ENCODE measurements at places on chromosomes 5 and 9.
A peak's percentile ranks its signal among the peaks of the same experiment; 100 is the strongest.

GRCh38 chr9:95785209-95785608 is 90.3 kb upstream of the ERCC6L2 start:
- no peak for DNase-seq

DNA sequence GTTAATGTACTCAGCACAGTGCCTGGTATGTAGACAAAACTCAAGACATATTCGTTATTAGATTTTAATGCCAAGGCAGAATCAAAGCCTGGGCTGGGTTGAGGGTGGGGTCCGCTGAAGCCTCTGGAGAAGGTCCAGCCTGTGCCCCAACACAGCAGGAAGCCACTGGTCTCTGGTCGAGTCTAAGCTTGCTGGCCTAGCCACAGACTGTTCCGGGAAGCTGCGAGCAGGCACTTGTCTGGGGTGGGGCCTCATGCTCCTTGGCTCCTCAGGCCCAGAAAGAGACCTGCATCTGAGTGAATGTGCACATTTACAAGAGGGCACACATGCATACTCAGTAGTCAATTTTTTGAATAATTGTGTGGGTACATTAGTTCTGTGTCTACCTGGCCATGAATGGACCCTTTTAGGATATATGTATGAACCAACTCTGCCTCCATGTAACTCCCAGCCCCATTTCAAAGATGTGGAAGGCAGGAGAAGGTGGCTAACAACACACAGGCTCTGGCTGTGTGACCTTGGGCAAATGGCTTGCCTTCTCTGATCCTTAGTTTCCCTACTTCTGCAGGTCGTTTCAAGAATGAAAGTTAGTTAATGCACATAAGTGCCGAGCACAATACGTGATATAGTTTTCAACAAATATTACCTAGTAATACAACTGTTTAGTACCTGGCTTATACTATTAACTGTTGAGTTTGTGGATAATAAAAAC is 18.3 kb downstream of the FAT2 start:
- DNase-seq = no peak

- no peak for DNase-seq
Measured at GRCh38 chr9:113349445-113350094, at the start of gene BSPRY. BSPRY (plus strand) TSS chr9:113349541; CDS start chr9:113349580, 39 bp downstream.

DNA sequence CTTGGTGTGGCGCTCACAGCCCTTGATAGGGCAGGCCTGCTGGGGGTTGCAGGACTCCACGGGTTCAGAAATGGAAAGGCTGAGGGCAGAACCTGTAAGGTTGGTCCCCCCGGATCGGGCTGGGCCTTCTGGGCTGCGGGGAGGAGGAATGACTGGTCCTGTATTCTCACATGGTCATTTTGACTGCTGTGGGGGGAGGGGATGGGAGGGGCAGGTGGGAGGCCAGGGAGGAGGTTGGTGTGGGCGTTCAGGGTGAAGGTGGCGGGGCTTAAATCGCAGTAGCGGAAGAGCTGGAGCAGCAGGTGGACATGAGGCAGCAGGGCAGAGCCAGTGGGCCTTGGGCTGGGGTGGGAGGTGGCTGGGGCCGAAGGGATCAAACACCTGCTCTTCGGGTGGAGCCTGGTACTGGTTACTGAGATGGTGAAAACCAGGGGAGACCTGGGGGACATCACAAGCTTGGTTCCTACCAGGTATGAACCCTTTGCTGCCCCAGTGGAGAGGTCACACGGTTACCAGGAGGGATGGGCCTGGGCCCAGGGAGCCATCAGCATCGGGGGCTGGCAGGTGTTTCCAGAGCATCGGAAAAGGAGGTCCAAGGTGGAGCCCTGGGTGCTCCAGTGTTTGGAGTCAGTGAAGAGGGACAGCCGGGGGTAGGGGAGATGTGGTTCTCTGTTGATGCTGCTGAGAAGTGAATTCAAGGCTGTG is 1.8 kb downstream of the MRPS2 start:
- no peak for DNase-seq

GRCh38 chr9:129624168-129624759 is 1.7 kb upstream of the NTMT1 start:
- DNase-seq = peak; percentile 49

DNA sequence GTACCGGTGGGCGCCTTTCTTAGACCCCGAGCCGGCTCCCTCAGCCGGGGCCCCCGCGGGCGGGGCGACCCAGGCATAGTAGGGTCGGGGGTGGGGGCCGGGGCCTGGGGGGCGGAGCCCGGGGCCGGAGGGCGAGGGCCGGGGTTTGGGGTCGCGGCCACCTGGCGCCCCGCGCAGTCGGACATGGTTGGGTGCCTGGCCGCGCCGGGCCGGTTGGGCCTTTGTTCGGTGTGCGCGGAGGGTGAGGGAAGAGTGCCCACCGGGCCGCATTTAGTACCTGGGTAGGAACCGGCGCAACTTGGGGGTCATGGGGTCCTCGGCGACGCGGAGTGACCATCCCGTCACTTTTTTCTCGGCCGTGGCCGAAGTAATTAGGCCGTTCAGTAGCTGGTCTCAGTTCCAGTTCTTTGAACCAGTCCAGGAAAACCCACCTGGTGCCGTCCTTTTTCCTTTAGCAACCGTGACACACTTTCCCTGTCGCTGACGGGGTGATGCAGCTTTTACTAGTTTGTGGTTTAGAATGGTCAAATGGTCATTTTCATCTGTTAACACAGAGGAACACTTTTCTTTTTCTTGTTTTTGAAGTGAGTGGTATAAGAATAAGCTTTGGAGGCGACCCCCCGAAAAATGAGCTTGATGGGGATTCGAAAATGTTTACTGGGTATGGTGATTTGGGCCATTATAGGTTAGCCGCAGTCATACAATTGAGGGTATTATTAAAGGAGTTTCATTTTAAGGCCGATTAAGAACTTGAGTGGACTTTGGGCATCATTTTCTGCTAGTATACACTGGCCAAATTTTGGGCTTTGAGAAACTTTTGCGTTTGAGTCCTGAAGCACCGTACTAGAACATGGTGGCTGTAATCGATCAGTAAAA is 589 bp downstream of the CKS2 start:
- DNase-seq = no peak

GRCh38 chr5:113212244-113212920 is 222.4 kb downstream of the TSSK1B start:
- DNase-seq = no peak

- no peak for DNase-seq
Measured at GRCh38 chr9:98573749-98574278, 134.9 kb downstream of the GABBR2 start.

DNA sequence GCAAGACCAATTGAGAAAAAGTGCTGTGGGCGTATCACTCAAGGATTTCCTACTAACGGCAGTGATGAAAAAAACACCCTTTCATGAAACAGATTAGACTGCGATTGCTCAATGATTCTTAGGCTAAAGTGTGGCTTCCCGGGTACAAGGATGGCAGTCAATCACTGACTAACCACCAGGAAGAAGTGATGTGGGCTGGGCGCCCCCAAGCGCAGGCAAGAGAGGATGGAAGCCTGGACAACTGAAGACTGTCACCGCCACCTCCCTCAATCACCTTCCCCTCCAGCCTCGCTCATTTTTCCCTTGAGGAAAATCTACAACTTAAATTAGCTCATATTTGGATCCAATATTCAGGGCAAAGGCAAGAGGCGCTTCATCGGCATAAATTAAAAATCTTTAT is 707.2 kb downstream of the MTRR start:
- DNase-seq = no peak

DNA sequence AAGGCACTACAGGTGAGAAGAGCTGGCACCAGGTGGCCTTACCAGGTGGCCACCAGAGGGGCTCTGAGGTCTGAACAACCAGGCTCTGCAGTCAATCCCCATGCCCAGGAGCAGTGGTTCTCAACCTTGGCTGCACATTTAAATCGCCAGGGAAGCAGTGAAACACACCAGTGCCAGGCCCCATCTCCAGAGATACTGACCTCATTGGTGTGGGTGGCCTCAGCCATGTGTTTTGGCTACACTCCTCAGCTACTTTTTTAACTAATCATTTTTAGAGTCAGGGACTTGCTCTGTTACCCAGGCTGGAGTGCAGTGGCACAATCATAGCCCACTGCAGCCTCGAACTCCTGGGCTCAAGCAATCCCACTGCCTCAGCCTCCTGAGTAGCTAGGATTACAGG is 56.0 kb downstream of the GABBR2 start:
- DNase-seq = no peak

DNA sequence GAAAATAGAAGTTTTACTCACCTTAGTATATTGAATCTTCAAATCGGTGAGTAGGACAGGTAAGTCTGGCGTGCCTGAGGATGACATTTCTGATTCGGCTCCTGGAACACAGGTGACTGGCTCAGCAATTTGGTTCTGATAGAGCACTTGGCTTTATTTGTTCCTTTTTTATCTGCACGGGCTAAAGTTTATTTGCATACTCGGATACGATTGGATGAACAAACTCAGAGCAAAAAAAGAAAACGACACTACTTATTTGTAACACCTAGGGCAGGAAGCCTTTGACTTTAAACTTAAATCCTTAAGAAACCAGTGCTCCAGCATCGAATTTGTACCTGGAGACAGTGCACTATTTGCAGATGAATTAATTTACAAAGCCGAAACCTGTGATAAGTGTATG is at the start of gene ALDH1A1:
Gene ALDH1A1, minus strand, starts transcription at position 140 of the 400 bp plus-strand sequence. Its CDS starts 53 bp downstream, at position 87.
- DNase-seq = no peak

- no peak for DNase-seq
Measured at GRCh38 chr5:66958201-66958979, 238.2 kb downstream of the CD180 start.

- no peak for DNase-seq
Measured at GRCh38 chr9:73162987-73163768, 11.5 kb downstream of the ANXA1 start.

DNA sequence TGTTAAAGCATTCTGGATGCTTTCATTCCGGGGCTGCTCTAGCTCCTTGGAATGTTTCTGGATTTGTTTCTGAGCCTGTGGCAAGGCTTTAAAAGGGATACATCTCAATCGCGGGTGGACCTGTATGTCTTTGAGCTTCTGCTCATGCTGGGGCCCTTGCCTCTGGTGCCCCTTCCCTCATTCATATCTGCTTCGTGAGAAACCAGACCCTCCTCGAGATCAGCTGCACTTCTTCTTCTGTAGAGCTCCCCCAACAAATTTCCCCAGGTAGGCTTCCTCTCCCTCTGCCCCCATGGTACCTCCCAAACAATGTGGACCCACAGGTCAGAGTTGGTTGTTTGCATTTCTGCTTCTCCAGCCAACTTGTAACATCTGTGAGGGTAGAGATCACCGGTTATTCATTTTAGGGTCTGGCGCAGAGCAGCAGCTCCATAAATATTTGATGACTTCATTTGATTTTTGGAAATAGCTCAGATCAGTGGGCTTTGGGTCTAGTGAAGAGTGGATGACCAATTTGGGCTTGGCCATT is 6.6 kb downstream of the ZNF618 start:
- DNase-seq = no peak

DNA sequence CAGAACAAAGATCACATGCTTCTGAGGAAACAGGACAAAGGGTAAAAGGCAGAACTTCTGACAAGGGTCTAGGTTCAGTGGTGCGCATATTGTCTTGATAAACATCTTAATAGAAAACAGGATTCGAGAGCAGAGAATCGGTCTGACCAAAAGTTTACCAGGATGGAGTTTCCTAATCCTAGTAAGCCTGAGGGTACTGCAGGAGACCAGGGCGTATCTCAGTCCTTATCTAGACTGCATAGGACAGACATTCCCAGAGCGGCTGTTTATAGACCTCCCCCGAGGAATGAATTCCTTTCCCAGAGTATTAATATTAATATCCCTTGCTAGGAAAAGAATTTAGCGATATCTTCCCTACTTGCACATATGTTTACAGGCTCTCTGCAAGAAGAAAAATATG is 32.4 kb upstream of the TNFSF8 start:
- no peak for DNase-seq

DNA sequence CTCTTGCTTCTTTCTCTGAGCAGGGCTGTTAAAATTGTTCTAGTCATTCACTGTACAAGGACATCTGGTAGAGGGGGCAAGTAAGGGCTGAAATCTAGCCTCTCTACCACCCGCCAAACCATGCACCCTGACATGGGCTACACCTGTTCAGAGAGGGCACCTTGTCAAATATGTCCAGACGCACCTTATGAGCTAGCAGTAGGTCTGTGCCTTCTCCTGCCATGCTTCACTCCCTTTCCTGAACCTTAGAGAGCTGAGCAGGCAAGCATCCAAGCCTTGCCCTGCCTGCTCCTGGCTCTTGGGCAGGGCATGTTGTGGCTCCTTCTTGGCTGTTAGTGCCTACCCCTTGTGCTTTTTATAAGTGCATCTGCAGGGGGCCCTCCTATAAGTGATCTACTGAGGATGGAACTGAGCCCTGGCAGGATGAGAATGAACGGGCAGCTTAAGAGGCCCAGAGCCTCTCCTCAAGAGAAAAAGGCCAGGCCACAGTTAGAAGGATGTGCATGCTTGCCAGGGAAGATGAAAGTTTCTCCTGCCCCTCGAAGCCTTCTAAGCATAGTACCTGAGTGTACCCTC is 3.8 kb upstream of the NEUROG1 start:
- no peak for DNase-seq
